Skeletal muscle cell (primary cell): ENCODE measurements at places on chromosomes 5 and 9.

DNA sequence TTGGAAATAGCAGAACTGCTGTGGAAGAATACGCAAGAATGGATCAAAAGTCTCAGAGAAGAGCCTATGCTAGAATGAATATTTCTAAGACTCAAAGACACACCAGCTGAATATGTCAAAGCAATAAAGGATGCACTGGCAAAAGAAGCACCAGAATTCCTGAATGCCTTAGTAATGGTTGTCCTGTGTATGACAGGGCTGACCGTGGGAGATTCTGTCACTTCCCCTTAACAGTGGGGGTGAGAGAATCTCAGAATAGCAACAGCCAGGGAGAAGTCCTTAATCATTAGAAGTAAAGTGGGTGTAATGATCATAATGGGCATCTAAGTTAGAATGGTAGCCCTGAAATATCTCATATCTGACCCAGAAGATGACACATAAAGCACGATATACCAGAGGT, 14.6 kb upstream of the PRR16 start:
- DNase-seq: no peak

- no peak for DNase-seq
Observed at GRCh38 chr9:100167176-100167575, 68.1 kb downstream of the INVS start.

DNA sequence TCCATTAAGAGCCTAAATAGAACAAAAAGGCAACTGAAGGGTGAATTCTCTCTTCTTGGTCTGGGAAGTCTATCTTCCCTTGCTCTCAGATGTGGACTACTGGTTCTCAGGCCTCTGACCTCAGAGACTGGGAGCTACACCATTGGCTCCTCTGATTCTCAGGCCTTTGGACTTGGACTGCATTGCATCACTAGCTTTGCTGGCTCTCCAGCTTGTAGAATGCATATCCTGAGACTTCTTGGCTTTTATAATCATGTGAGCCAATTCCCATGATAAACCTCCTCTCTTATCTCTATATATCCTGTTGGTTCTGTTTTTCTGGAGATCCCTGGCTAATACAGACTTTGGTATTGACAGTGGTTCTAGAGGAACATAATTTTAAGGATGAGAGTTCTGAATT, 89.8 kb downstream of the PSAT1 start:
- no peak for DNase-seq

DNA sequence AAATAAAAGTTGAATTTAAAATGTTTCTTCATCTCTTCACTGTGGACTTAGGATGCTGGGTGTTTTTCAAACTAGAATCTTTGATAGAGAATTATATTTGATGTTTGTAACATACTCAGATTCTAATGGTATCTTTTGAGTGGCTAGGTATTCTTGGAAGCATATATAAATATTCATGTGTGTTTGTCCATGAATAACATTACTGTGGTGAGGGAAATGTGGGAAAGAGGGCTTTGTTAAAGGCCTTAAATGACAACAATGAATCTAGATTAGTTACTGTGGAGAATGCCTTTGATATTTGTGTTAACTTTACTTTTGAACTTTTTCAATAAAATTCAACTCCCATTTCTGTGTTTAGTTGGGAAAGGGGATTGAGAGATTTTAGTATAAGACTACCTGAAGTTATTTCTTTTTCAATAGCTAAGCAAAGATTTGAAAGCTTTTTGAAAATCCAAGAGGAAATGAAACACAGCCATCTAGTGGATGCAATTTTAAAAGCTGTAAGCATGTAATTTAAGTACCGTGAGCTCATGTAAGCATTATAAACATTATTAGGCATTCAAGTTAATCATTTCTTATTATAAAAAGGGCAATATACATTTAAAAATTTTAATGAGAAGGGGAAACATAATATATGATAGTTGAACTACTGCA, 69.6 kb downstream of the CCDC171 start:
- no peak for DNase-seq

DNA sequence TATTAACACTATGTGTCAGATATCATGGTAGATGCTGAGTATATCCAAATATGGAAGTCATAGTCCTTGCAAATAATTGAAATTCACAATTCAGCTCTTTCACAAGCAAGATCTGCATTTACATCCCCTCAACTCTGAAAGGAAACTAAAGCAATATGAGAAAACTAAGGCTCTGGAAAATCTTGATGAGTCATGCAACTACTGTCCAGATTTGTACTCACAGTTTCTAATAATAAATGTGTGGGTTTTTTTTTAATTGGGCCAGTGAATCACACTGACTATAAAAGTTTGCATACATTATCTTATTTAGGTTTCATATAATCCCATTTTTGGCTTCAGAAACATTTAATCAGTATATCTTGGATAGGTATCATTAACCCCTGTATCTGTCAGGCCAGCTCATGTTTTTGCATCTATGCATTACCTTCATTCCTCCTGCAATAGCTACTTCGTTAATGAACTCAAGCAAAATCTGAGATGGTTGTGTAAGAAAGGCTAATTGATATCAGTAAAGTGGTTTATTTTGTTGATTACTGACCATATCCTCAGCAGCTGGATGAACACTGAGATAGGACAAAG, 58.7 kb upstream of the PRR16 start:
- peak; percentile 75 for DNase-seq

DNA sequence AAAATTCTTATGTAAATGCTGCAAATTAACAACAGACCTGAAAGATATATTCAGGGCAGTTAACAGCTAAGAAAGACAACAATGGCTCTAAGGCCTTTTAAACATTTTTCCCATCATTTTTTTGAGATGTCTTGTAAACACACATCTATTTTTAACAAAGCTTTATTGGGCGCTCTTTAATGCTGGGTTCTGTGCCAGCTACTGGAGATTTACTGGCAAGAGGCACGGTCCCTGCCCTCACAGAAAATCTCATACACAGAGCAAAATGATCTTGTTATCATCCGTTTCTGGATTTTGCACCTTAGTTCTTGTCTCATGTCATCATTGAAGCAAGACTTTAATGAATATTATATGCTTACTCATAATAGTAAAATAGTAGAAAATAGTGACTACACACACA, 1022.3 kb upstream of the WWC1 start:
- DNase-seq: no peak

DNA sequence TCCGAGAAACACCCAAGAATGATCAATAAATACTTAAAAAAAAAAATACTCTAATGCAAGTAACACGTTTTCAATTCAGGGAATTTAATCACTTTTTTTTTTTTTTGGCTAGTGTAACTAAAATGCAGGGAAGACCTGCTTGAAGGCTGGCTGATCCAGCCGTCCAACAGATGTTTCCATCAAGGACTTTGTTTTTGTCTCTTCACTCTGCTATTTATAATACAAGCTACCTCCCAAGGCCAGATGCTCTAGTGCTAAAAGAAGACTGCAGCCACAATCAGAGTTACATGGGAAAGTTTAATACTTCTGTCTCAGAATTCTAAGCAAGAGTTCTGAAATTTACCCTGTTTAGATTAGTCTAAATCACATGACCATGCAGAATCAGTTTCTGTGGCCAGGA, 14.5 kb downstream of the TBCA start:
- DNase-seq: no peak

GRCh38 chr5:172636279-172637050, 4.6 kb upstream of the NEURL1B start:
- no peak for DNase-seq

DNA sequence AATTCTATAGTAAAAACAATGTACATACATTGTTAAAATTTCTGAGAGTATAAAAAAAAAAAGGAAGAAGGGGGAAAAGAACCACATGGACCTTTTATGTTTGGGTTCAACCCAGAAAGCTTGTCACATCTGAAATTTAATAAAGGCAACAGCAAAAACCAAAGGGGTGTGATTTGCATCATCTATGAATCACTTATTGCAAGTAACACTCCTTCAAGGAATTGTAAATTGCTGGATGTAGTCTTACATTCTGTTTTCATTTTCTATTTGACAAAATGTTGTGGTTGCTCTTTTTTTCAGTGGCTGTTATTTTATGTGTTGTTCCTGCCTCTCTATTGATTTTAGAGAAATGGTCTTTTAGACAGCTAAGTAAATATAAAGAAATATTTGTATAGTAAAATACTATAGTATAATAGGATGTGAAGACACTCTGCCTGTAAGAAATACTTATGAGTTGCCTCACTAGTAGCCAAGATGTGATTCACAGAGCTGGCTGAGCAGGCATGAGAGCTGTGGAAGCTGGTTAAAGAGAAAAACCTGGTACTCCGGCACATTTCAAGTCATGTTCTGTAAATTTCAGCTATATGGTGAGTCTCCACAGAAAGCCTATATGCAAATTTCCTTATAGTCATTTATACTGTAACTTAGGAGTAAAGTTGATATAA, 131.1 kb upstream of the CNTLN start:
- peak; percentile 67 for DNase-seq

DNA sequence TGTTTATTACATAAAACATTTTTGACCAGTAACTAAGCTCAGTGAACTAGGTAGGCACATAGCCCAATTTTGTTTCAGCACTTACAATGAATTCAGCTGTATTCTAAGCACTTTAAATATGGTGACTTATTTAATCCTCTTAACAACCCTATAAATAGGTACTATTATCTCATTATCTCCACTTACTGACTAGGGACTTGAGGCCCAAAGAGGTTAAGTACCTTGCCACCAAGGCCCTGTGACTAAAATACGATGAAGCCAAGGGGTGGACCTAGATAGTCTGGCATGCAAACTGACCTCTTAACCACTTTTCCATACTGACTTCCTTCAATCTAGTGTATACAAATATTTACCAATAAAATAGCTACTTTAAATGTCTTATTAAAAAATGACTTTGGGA, 266.4 kb downstream of the ZNF608 start:
- no peak for DNase-seq

- DNase-seq: no peak
Observed at GRCh38 chr5:108607421-108607820, 140.3 kb upstream of the FER start.

GRCh38 chr5:38515646-38516045, 40.8 kb downstream of the LIFR start:
- no peak for DNase-seq

DNA sequence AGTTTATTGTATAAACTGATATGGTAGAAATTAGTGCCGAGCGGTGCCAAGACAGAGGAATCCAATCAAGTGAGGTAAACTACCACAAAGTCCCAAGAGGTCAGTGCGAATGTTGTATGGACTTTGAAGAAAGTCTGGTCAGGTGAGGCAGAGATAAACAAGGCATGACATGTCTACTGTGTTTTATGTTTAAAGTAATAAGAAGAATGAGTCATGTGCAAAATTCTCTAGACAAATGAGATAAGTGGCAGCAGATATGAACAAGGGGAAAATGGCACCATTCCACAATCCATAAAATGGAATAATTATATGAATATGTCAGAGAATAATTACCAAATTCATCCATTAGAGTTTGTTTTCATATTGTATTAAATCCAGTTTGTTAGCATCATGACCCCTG, 364.1 kb upstream of the CCNH start:
- DNase-seq: no peak
